ENCODE measurements at places on chromosomes 2 and 18. TPM values are rescaled to one million over a fixed set of nuclear protein-coding genes. Genes with fewer than 3 reads are reported as not detected.

Gene DSG4
- total RNA-seq, result not detected

Gene DUSP19
- total RNA-seq, result 2.8 TPM

GRCh38 chr2:165674780-165675179 lies 119.3 kb downstream of the GALNT3 start:
- no peak for DNase-seq

DNA sequence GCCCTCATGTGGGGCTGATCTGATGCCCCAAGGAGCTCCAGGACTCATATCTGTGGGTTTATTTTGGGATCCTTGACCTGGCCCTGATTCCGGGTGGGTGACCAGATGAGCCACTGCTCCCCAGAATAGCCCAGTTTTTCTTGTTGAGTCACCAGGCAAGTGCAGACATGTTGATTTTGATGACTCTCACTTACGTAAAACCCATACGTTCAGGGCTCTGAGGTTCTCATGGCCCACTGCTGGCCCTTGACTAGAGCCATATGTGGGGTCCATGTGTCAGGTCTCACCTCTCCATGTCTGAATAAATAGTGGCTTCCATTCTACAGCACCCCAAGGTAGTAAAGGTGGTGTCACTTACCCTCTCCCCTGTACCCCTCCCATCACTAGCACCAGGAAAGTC lies 41.9 kb downstream of the CDC42EP3 start:
- no peak for DNase-seq

DNA sequence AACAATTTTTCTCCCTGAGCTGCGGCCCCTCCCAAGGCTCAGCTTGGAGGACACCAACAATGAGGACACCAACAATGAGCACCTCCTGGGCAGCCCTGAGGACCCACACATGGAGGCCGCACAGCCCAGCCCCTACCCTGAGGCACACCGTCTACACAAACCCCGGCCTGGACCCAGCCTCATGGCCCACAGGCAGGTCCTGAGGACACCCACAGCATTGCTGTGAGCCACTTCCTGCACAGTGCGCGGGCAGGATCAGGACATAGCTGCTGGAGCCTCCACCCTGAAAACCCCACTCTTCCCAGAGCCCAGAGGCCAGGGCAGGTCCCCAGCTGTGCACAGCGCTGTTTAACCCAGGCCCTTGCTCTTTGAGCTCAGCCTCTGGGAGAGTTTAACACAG lies 194.3 kb downstream of the RTP5 start:
- no peak for DNase-seq

GRCh38 chr2:188391354-188391753 lies 99.7 kb downstream of the GULP1 start:
- no peak for DNase-seq

Data from activated T-cell treated with anti-CD3 and anti-CD28 coated beads, Interleukin-2, amount 50 U/mL, for 72 hours (primary cell).